ENCODE measurements at places on chromosomes 2 and 18.

- DNase-seq, result no peak
Observed at GRCh38 chr18:2336690-2337392, 234.5 kb downstream of the METTL4 start.

- no peak for DNase-seq
Observed at GRCh38 chr2:241035818-241036396, 37.5 kb downstream of the SNED1 start.

DNA sequence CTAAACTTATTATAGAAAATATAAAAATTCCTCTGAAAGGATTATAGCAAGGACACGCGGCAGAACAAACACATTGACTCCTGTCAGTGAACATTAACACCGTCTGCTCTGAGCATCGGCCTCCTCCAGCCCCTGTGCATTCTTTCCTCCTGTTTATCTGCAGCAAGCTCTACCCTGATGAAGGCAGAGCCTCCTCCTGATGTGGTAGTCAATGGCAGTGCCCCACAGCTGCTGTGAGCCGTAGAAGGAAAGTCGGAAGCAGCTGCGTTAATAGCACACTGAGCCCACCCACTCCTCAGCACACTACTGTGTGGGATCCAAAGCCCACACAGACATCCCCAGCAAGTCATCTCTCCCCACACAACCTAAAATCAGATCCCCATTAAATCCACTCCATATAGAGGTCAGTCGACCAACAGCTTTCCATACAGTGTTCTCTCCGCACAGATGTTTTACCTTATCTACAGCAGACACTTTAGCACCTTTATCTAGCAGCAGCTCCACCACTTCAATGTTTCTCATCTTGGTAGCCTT is 41.0 kb downstream of the KIDINS220 start:
- no peak for DNase-seq

- no peak for DNase-seq
Observed at GRCh38 chr2:32652555-32653209, 24.8 kb downstream of the TTC27 start.

GRCh38 chr2:236918545-236918944 is 167.1 kb upstream of the COPS8 start:
- no peak for DNase-seq

- no peak for DNase-seq
Observed at GRCh38 chr2:188623995-188624643, 332.4 kb downstream of the GULP1 start.

GRCh38 chr2:10973766-10974165 is 62.0 kb downstream of the KCNF1 start:
- no peak for DNase-seq

DNA sequence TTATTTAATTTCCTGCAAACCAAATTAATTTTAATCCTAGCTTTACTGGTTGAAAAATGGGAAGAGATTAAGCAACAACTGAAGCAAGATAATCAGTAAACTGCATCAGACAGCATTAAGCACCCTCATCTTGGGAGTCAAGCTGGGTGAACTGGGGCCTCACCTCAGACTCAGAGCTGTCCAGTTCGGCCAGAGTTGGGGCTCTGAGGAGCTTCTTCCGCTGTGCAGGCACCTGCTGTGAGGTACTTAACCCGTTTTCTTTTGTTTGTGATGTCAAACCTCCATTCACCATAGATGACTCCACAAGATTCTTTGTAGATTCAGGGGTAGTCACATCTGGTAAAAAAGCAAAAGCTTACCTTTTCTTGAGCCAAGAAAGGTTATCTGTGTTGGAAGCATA is 71.8 kb downstream of the PRELID3A start:
- no peak for DNase-seq

GRCh38 chr2:177489719-177490301 is 97.2 kb downstream of the AGPS start:
- no peak for DNase-seq

- DNase-seq, result no peak
Observed at GRCh38 chr2:65023742-65024141, 32.5 kb upstream of the CEP68 start.

DNA sequence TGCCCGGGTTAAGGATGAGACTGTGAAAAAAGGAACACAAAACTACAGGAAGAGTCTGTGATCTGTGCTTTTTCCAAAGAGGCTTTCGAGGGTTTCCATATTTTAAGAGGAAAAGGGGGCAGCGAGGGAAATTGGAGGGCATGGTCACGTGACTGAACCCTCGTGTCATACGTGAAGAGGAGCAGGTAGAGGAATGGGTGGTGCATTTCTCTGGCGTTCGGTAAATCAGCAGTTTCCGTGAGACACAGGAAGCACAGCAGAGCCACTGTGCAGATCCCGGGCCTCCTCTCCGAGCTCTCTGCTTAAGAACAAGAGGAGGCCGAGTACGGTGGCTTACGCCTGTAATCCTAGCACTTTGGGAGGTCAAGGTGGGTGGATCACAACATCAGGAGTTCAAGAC is 219.7 kb downstream of the NDUFA10 start:
- DNase-seq, result no peak

GRCh38 chr18:10536280-10536679 is 10.5 kb downstream of the NAPG start:
- no peak for DNase-seq

DNA sequence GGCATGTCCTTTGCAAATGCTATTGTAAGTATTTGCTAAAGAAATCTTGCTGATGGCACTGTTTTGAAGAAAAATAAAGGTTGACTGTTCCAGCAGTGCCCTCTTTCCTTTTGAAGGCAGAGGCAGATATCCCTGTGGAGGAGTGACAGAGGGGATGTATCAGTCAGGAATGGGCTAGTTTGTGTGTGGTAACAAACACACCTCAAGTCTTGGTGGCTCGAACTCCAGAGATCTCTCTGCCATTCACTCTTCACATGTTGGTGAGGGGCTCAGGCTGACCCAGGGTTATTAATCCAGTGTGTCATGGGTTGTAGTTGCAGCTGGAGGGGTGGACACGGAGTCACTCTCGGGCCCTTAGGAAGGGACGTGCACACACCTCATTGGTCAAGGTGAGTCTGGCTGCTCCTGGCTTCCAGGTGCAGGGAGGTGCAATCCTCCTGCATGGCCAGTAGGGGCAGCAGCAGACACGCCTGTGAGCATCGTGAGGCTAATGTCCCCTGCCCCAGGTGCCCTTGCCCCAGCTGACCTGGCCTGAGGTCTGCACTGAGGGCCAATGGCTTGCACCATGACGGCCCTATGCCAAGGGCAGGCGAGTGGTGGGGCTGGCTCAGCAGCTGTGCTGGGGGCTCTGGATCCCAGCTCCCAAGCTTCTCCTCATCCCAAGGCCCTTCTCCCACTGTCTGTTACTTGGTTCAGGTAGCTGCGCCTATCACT is 146.5 kb downstream of the ASB1 start:
- no peak for DNase-seq

GRCh38 chr2:64227603-64228125 is 83.4 kb upstream of the PELI1 start:
- no peak for DNase-seq

DNA sequence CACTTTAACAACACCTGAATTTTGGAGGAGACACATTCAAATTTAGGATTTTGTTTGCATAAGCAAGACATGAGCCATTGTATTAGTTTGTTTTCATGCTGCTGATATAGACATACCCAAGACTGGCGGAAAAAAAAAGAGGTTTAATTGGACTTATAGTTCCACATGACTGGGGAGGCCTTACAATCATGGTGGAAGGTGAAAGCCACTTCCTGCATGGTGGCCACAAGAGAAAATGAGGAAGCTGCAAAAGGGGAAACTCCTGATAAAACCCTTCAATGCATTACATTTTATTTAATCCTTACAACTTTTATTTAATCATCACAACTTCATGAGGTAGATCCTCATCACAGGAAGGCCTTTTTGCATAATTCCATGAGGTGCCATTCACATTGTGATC is 242.0 kb upstream of the STON1 start:
- DNase-seq, result no peak

- no peak for DNase-seq
Observed at GRCh38 chr2:34069604-34070003, 470.5 kb upstream of the FAM98A start.

DNA sequence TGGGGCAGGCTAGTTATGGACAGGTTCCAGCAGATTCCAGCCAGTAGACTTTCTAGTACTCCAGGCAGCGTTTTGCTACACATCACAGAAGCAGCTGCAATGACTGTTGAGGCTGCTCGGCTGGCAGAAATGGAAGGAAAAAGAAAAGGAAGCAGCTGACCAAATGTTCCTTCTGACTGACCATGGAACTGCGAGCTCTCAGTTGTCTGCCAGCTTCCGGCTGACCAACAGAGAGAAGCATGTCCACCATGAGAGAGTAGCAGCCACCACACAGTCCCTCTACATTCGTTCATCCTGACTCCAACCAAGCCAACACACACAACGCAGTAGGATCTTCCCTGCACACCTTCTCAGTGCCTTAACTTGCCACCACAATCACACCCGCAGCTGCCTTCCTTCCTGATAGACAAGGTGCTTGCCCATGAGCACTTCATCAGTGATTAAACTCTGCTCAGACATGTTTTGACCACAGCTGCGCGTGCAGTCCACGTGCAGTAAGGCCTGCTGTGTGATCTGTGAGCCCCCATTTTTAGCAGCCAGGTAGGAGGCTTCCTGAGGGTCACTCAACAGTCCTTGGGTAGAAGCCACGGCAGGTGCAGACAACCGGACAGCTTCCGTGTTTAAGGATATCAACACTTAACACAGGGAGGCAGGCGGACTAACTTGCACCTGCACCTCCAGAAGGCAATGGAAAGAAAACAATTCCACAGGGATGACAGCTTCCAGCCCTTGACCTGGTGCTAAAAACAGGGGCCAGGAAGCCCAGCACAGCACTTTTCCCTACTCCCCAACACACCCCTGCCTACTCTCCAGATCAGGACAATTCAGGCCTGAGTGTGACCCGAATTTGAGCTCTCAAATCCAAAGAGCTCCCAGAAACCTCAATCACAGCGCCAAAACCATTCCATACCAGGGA is 996 bp downstream of the TGFBRAP1 start:
- peak; percentile 31 for DNase-seq

GRCh38 chr2:99891428-99891780 is 251.0 kb downstream of the AFF3 start:
- no peak for DNase-seq

- no peak for DNase-seq
Observed at GRCh38 chr2:38498045-38498481, 104.7 kb downstream of the HNRNPLL start.

GRCh38 chr2:78070693-78071092 is 548.5 kb upstream of the LRRTM4 start:
- DNase-seq, result no peak

GRCh38 chr2:176424746-176425145 is 155.5 kb downstream of the MTX2 start:
- no peak for DNase-seq

DNA sequence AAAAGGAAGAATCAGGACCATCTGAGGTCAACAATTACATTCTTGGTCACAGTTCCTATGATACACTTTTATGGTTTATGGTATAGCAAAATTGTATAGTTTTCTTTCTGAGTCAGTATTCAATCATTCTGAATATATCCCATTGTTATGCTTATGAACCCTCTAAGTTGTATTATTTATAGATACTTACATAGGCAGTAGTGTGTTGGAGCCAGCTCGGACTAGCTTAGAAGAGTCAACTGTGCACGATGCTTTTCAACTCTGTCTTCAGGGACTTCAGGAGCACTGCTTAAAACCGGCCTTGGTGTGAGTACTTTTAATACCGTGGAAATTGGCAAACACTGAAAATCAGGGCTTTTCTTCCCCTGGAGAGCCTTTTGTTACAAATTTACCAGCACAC is 215.7 kb downstream of the IKZF2 start:
- no peak for DNase-seq

DNA sequence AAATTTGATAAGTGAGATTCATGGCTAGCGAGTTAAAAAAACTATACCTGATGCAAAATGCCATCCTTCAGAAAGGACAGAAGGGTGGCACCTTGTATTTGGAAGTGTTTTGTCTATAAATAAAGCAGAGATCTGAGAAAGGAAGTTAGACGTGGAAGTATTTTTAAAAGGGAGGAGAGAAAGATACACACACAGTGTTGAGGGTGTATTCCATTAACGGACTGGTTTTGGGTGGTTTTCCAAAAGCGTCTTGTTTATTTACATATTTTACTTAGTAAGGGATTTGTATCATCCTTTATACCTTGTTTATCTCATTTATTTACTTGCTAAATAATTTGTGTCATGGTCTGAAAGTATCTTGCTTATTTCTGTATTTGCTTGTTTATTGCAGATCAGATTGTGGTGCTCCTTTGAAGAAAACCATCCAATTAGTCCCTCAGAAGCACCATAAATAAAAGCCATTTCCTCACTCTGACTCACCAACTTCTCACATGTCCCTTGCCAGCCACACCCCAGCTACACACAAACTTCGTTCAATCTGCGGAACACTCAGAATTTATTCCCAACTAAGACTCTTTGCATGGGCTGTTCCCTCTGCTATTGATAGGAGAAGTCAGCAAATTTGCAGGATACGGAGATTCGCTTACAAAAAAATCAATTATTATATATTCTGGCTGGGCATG is 90.8 kb downstream of the FAM124B start:
- DNase-seq, result no peak

DNA sequence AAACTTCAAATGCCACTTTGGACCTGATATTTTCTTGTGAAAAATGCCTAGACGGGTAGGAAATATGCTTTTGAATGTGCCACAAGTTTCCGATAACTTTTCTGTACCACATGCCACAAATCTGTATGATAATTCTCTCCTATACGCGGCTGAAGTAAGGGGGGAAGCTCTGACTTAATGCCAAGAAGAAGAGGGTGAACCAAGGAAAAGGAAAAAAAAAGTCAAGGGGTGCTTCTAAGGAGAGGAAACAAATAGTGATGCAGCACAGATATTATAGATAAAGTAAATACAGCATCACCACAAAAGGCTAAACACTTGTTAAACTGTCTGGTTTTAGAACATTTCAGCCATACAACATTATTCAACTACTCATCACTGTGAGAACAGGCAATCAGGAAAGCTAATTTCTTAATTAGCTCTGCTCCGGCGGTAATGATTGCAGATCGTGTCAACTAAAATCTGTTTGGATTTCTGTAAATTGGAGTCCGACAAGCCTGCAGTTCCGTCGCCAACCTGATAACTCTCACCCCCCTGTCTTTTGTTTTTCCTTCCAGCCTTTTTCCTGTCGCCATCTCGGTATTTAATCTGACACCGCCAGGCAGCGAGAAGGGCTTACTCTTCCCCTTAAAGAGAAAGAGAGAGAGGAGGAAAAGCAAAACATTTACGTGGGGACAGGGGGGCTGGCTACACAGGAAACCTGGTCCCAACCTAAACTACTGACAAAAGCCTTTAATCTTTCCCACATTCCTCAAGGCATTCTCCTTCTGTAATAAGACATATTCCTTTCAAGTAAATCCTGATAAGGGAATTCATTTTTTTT is 67.5 kb downstream of the ZEB2 start:
- DNase-seq, result no peak
